ENCODE measurements at places on chromosomes 2 and 18.

GRCh38 chr2:10473121-10473756 is 25.1 kb upstream of the ODC1 start:
- no peak for DNase-seq

GRCh38 chr2:219517954-219518778 is 3.9 kb downstream of the ASIC4 start:
- DNase-seq, result no peak

GRCh38 chr2:186281726-186282125 is 204.3 kb upstream of the ZC3H15 start:
- no peak for DNase-seq

DNA sequence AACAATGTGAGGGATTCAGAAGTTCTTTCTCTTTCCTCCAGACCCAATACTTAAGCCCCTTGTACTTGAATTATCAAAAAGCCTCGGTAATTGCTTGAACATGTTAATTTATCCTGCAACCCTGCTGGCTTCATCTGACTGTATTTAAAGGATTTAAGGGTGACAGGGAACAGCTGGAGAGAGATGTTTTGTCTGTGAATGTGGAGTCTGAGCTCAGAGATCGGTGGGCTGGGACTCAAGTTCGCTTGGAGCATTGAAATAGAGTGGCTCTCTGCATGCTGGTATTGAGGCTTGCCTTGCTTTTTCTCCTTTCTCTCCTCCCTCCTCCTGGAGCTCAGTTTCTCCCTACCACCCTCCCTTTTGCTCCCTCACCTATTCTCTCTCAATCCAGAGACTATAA is 73.6 kb downstream of the BOD1L2 start:
- no peak for DNase-seq

GRCh38 chr2:234852941-234853340 is 98.9 kb upstream of the SH3BP4 start:
- DNase-seq, result no peak

GRCh38 chr2:241974851-241975592 is 105.5 kb downstream of the RTP5 start:
- DNase-seq, result no peak

- no peak for DNase-seq
Observed at GRCh38 chr2:24203029-24203786, 28.4 kb downstream of the FAM228A start.

DNA sequence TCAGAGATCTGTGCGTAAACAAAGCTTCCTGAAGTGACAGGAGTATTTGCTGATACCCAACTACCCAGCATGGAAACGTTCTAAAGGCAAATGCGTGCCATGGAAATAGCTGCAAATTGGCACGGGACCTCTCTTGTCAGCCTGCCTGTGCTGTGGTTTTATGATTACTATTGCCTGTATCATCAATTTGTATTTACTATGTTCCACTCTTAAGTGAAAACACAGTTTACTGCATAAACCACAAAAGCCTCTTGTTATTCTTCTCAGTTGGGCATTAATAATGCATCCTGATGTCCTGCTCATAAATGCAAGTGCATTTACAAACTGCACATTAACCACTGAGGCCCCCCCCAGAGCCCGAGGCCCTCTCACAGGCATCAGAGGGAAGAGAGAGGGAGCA is 196.6 kb upstream of the SLC35G4 start:
- no peak for DNase-seq

GRCh38 chr2:42464631-42465030 is 29.2 kb downstream of the KCNG3 start:
- no peak for DNase-seq

GRCh38 chr2:226439337-226439736 is 360.3 kb downstream of the IRS1 start:
- DNase-seq, result no peak

- no peak for DNase-seq
Observed at GRCh38 chr2:12352889-12353288, 363.8 kb upstream of the TRIB2 start.

GRCh38 chr2:175929850-175930249 is 72.2 kb downstream of the LNPK start:
- no peak for DNase-seq

DNA sequence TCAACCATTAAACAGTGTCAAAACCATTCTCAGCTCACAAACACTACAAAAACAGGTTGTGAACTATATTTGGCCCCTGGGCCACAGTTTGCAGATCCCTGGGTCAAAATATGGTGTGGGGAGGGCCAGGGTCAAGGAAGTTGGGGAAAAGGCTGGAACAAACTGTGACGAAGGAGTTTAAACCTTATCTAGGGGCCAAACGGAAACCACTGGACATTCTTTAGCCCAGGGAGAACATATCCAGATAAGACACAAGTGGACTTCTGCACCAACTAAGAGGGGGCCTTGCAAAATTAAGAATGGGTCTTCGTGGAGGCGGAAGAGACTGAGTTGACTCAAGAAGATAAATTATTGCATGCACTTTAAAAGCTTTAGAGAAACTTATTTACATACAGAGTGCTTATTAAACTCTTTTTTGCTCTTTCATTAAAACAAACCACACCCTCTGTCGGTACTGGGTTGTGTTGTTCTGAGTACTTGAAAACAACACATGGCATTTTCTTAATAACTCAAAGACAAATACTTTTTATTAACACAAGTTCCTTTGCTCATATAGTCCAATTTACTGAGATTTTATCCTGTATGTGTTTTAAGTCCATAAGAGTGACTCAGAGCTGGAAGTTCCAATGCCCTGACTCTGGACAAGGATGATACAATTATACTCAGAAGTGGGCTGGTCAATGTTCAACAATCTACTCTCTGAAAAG is 5.3 kb upstream of the ASAP2 start:
- DNase-seq, result peak; percentile 57

Data from AG04450 (cell line).